ENCODE measurements at places on chromosomes 3 and 15. TPM values are rescaled to one million over a fixed set of nuclear protein-coding genes. Genes with fewer than 3 reads are reported as not detected.

FNDC3B gene
- 110 TPM for total RNA-seq

DNA sequence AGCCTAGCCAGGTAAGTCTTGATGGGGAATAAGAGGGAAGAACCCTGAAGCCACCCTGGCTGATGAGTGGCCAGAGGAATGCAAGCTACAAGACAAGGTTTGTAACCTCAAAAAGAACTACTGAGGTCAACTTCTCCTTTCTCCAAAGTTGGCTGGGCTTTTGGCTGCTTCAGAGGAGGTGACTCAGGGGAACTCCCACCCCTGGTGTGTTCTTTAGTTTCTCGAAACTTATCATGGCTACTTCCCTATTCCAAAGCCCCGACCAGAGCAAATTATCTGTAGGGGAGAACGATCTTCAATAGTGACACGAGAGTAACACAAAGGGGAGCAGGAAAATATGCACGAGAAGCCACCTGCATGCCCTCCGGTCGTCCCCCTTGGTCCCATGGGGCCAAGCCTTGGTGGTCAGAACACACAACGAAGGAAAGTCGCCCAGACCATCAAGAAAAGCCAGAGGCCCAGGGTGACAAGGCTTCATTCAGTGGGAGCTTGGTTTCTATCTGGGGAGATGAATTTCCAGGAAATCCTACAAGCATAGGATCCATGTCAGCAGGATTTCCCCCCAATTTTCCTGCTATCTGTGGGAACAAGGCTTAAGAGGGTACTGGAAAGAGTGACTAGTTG, 6.5 kb upstream of the BCL2A1 start:
- no peak for DNase-seq
- no peaks in the 10 kb centered on the region for H3K27me3 ChIP-seq
- H3K27ac ChIP-seq: peak overlapping the region; percentile 87
- peaks cover 82% of the 10 kb centered on the region for H3K4me1 ChIP-seq
- H3K36me3 ChIP-seq: no peaks in the 10 kb centered on the region

GOLGA6D gene
- not detected for total RNA-seq

DNA sequence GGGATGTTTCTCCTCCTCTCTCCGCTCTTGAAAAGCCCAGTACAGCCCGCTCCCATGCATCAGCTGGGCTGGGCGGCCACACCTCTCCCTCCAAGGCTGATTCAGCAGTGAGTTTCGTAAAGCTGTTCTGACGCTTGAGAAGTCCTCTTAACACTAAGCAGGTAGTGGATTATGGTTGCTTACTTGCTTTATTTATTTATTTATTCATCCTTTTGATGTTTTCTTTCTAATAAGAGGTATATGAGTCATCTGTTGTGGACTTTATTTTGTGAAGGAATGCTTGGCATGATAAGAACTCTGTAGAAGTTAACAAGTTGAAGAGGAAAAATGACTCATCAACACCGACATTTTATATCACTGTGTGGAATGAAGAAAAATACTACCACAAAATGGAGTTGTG, 285.0 kb downstream of the SQOR start:
- peak; percentile 32 for DNase-seq
- no peak overlapping the region for H3K4me3 ChIP-seq
- no peaks in the 10 kb centered on the region for H3K36me3 ChIP-seq
- no peaks in the 10 kb centered on the region for H3K4me1 ChIP-seq

C3orf33 gene
- 12.6 TPM for total RNA-seq

GRCh38 chr15:83930392-83931212, 276.7 kb downstream of the ADAMTSL3 start:
- H3K36me3 ChIP-seq: no peaks in the 10 kb centered on the region
- H3K4me1 ChIP-seq: peaks cover 30% of the 10 kb centered on the region
- H3K27me3 ChIP-seq: no peaks in the 10 kb centered on the region
- peak; percentile 78 for DNase-seq
- H3K27ac ChIP-seq: peak overlapping the region; percentile 49
- no peak overlapping the region for H3K4me3 ChIP-seq

DNA sequence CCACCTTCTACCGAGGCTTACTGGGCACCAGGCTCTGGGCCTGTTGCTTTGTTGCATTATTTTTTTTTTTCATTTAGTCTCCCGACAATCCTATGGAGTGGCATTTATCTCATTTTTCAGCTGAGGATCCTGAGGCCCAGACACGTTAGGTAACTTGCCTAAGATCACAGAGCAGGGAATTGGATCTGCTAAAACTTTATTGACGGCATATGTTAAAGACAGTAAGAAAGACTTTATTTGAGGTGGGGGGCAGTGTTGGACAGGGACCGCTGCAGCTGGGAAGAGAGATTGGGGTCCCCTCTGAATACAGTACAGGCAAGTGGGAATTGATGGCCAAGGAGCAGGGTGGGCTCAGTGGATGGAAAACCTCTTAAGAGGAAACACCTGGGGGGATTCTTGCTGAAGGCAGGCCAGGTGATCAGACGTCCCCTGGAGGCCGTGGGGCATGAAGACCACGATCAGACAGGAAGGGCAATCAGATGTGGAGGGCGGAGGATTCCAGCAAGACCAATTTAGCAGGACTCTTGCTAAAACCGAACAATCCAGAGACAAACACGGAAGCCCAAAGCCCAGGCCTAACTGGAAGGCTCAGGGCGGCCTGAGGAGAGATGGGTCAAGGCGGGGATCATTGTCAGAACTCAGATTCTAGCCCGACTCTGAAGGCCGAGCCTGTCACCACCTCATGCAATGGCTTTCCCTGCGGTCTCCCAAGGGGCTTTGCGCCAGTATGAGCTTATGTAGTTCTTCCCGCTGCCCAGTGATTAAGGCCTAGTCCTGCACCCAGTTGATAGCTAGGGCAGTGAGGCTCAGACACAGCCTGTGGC, 53.7 kb downstream of the RGMA start:
- no peak overlapping the region for H3K27ac ChIP-seq
- no peaks in the 10 kb centered on the region for H3K36me3 ChIP-seq
- no peak for DNase-seq

GRCh38 chr3:196735751-196736150, 3.9 kb upstream of the PAK2 start:
- H3K4me3 ChIP-seq: no peak overlapping the region
- 0 out of 3 replicates have a peak, but pooled peaks cover 2% of the 10 kb centered on the region for H3K36me3 ChIP-seq
- H3K27me3 ChIP-seq: no peaks in the 10 kb centered on the region
- H3K27ac ChIP-seq: no peak overlapping the region
- no peak for DNase-seq

DNA sequence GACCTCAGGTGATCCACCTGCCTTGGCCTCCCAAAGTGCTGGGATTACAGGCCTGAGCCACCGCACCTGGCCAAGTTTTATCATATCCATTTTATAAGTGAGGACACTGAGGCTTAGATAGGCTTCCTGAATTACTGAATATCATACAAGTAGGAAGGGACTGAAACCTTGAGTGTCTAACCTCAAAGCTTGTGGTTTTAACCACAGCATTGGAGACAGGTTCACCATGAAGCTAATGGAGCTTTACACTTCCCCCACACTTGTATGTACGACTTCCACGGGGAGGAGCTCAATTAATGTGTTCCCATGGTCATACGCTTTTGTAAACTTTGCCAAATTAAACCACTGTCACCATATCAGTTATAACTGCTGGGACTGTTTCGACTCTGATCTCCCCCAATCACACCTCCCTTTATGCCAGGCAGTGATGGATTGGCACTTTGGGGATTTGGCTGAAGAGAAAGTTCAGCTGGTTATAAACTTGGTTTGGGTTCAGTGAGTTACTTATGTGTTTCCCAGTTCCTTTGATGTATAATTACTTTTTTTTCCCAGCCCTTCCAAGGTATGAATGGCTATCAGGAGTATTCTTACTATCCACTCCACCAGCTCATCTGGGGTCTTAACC, 38.4 kb upstream of the MEIS2 start:
- no peak overlapping the region for H3K4me3 ChIP-seq
- no peaks in the 10 kb centered on the region for H3K4me1 ChIP-seq
- no peak for DNase-seq
- H3K36me3 ChIP-seq: no peaks in the 10 kb centered on the region
- H3K27ac ChIP-seq: no peak overlapping the region

- no peaks in the 10 kb centered on the region for H3K4me1 ChIP-seq
- H3K27ac ChIP-seq: no peak overlapping the region
- H3K27me3 ChIP-seq: no peaks in the 10 kb centered on the region
- H3K36me3 ChIP-seq: no peaks in the 10 kb centered on the region
- DNase-seq: no peak
Observed at GRCh38 chr3:35651426-35651825, 12.1 kb downstream of the ARPP21 start.

DNA sequence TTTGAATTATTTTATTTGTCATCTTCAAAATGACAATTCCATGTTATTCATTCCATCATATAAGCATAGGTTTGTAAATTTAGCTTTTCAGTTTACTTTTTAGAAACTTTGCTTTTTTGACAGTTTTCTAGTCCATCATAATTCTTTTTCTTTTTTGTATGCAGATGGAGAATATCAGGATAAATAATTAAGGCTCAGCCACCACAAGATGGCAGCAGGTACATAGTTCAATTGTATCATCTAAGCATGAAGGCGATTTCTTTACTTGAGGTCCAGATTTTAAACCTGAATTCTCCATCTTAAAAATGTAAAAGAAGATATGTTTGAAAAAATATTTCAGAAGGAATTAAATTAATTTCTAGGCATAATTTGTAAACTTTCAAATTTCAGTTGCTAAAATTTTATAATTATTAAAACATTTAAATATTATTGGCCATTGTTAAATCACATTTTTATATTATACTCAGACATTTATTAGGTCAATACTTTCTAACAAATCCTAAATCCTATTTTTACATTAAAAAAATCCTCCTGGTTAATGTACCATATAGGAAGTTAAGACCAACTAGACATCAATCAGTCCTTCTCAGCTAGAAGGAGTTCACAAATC, 15.1 kb downstream of the PLSCR5 start:
- H3K36me3 ChIP-seq: no peaks in the 10 kb centered on the region
- H3K27ac ChIP-seq: no peak overlapping the region
- H3K4me3 ChIP-seq: no peak overlapping the region
- H3K27me3 ChIP-seq: no peaks in the 10 kb centered on the region
- DNase-seq: peak; percentile 52

SPESP1 gene
- total RNA-seq: not detected

- peak within 1 kb of the TSS; percentile 91 for H3K4me3 ChIP-seq
- H3K4me1 ChIP-seq: peaks cover 36% of the 10 kb centered on the region
- H3K27me3 ChIP-seq: no peaks in the 10 kb centered on the region
- peak within 1 kb of the TSS; percentile 89 for H3K27ac ChIP-seq
- peak; percentile 98 for DNase-seq
- peaks cover 4% of the 10 kb centered on the region for H3K36me3 ChIP-seq
Observed at GRCh38 chr15:55196458-55197361, at the start of gene RSL24D1. TSS of gene RSL24D1 (minus strand) at chr15:55196941. CDS start at chr15:55196890, 51 bp downstream.

- no peaks in the 10 kb centered on the region for H3K36me3 ChIP-seq
- no peak overlapping the region for H3K27ac ChIP-seq
- H3K27me3 ChIP-seq: no peaks in the 10 kb centered on the region
Observed at GRCh38 chr3:118817748-118818165, 216.9 kb downstream of the IGSF11 start.

DNA sequence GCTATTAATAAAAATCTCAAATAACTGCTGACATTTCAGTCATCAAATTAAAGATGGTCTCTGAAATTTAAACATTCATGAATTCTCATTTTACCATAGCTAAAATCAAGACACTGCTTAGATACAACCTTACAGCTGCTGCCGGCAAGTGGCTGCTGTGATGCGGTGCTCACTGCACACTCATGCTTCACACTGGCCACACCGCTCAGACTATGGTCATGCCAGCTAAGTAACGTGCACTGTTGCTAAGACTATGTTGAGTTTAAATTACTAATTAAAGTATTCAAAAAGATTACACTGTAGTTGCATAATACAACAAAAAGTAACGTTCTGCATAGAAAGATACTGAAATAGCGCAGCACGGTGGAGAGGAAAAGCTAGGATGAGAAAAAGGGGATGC, 12.1 kb downstream of the ATP13A3 start:
- no peak for DNase-seq
- H3K4me1 ChIP-seq: peaks cover 68% of the 10 kb centered on the region
- H3K27ac ChIP-seq: no peak overlapping the region

DNA sequence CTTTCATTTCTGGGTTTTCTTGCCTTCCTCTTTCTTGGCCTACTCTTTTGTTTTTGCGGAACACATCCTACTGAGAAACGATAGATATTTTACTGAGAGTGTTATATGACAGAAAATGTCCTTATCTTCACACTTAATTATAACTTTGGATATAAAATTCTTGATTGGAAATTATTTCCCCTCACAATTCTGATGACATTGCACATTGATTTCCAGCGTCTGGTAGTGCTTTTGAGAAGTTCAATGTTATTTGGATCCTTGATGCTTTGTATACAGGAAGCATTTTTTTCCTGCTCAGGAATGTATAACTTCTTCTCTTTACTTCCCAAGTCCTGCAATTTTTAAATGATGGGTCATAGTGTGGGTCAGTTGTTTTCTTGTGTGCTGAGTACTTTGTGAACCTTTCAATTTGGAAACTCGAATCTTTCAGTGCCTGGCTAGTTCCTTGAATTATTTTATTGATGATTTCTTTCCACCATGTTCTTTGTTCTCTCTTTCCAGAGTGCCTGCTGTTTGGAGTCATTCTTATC, 183.9 kb downstream of the PDCD6IP start:
- no peak overlapping the region for H3K27ac ChIP-seq
- no peaks in the 10 kb centered on the region for H3K27me3 ChIP-seq
- H3K4me1 ChIP-seq: no peaks in the 10 kb centered on the region
- DNase-seq: no peak
- no peaks in the 10 kb centered on the region for H3K36me3 ChIP-seq

DNA sequence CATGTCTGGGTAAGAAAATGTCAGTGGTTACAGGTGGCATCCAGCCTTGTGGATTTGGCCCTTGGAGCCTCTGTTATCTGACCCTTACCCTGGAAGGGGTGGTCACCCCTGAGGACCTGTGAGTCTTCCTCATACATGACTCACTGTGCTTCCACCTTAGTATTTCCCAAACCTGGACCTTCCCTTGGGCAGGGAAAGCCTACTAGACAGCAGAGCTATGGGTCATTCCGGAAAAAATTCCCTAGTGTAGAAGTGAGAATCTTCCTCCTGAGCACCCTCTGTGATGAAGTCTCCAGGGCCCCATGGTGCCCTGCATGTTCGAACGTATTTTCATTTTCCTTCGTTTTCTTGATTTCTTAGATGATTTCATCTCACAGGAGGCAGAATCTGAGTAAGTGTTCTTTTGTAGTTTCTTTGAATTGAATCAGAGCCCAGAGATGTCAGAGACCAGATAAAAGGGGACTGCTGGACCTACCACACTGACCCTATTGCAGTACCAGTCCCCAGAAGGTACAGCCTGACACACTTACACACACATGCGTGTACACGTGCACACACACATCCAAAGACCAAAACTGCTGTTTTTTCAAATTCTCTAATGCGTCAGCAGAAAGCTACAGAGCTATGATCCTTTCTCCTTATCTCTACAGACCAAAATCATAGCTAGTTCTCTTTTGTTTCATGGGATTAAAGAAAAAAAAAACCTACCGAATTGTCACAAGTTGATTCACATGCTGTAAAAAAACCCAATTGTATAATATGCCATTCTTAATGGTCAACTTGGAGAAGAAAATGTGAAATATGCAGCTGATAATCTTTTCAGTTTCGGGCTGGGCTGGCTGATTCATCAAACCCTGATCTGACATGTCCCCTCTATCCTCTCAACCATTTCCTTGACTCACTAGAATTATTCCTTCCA, 50.5 kb upstream of the ARHGEF3 start:
- no peak overlapping the region for H3K4me3 ChIP-seq
- no peaks in the 10 kb centered on the region for H3K36me3 ChIP-seq
- no peak overlapping the region for H3K27ac ChIP-seq
- DNase-seq: no peak
- H3K27me3 ChIP-seq: no peaks in the 10 kb centered on the region
